ENCODE measurements at places on chromosomes 3 and 15.

GRCh38 chr3:159857840-159858239 is 130.8 kb upstream of the IL12A start:
- no peak for DNase-seq

- DNase-seq, result no peak
Observed at GRCh38 chr15:33292717-33293307, 18.0 kb upstream of the RYR3 start.

GRCh38 chr3:46361408-46362283 is 7.7 kb downstream of the CCR2 start:
- DNase-seq, result no peak

- no peak for DNase-seq
Observed at GRCh38 chr3:15903164-15903563, 105.4 kb upstream of the ANKRD28 start.

DNA sequence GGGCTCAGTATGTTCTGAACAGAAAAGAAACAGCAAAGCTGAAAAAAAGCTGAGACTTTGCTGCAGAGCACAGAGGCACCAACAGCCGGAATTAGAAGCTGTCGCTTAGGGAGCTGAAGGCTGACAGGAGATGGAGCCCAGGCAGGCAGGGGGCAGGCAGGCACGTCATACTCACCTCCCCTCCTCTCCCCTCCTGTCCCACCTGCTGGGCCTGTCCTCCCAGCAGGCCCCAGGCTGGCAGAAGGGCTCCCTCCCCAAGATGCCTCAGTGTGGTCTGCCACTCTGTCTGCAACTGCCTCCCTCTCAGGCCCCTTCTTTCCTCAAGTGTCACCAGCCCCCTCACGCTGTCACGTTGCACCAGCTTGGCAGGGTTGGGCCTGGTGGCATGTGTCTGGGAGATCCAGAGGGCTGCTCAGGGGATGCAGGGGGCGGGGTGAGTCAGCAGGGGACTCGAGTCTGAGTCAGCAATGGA is 3.2 kb upstream of the ANKRD63 start:
- DNase-seq, result no peak

DNA sequence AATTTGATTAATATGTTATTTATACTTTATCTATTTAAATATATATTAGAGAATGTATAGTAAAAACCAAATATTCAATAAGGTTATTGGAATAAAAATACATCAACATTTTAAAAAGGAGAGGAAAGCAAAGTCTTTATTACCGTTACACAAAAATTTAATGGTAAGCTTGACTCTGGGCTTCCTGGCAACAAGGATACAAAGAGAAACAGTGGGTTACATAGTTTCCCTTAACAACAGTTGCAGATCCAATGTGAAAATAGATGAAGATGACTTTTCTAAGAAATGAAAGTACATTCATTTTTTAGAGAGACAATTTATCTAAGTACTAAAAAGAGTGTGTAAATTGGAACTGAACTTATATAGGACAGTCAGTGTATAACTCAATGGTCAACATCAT is 6.0 kb upstream of the PHLDB2 start:
- DNase-seq, result no peak

GRCh38 chr3:131329774-131330173 is 51.8 kb upstream of the NUDT16 start:
- DNase-seq, result no peak

DNA sequence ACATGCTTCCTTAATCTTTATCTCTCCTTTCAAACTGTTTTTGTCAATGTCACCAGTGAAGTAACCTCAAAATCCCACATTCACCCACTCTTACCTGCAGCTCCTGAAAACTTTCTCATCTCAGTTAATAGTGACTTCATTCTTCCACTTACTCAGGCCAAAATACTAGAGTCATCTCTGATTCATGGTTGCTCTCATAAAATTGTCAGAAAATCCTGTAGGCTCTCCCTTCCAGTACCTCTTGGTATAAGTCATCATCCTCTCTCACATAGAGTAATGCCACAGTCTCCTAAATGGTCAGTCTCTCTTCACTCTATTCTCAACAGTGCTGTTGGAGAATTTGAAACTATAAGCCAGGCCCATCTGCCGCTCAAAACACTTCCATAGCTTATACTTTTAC is 34.9 kb upstream of the POU1F1 start:
- DNase-seq, result no peak

GRCh38 chr15:81379269-81379668 is 5.3 kb upstream of the TMC3 start:
- no peak for DNase-seq

DNA sequence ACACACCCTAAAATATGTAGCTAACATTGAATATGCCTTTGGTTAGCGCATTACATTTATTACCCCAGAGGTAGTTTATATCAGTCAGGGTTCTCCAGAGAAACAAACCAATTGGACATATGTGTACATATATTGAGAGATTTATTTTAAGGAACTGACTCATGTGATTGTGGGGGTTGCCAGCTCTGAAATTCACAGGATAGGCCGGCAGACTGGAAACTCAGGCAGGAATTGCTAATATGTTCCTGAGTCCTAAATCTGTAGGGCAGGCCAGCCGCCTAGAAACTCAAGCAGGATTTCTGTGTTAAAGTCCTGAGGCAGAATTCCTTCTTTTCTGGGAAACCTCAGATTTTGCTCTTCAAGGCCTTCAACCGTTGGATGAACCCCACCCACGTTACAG is 189.7 kb downstream of the CDIN1 start:
- DNase-seq, result no peak

- DNase-seq, result no peak
Observed at GRCh38 chr3:158781849-158782248, 20.0 kb upstream of the MFSD1 start.

- no peak for DNase-seq
Observed at GRCh38 chr15:40337597-40337996, 3.1 kb downstream of the CCDC9B start.

GRCh38 chr3:67305160-67305559 is 307.1 kb downstream of the KBTBD8 start:
- DNase-seq, result no peak
